ENCODE measurements at places on chromosomes 5 and 9.
A peak's percentile ranks its signal among the peaks of the same experiment; 100 is the strongest.

DNA sequence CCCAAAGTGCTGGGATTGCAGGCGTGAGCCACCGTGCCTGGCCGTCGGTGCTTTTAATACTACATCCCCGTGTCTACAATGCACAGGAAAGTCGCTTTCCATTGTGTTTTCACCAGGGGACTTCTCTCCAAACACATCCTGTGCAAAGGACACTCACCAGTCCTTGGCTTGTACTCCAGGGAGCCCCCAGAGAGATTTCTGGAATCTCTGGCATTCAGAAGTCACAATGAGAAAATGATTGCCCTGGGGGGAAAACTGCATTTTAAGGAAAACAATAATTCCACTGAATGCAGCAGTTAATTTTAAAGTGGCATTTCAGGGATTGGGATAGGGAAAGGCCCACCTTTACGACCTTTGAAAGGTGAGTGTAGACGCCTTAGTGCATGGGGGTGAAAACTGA lies 112.0 kb downstream of the ADAMTS16 start:
- DNase-seq: no peak

GRCh38 chr5:16464231-16464630 lies 1.4 kb downstream of the ZNF622 start:
- DNase-seq: no peak

GRCh38 chr5:51621156-51621555 lies 237.9 kb downstream of the ISL1 start:
- no peak for DNase-seq

- no peak for DNase-seq
Observed at GRCh38 chr5:43233946-43234345, 41.9 kb downstream of the NIM1K start.

DNA sequence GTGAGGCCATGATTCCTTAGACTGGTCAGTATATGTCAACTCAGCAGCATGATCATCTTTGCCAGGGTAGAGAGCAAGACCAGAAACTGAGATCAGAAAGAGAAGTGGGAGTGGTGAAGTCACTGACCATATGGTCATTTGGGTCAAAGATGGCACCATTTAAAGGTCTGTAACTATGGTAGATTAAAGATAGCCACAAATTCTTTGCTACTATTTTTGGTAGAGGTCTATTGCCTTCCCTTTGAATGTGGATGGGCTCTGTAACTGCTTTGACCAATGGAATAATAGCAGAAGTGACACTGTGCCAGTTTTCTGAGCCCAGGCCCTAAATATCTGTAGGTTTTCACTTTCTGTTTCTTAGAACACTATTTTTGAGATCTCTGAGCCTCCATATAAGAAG lies 117.6 kb downstream of the PCSK1 start:
- DNase-seq: no peak

- no peak for DNase-seq
Observed at GRCh38 chr5:89015409-89015808, 132.4 kb upstream of the MEF2C start.

- no peak for DNase-seq
Observed at GRCh38 chr5:32244017-32244416, 68.7 kb downstream of the MTMR12 start.

- DNase-seq: no peak
Observed at GRCh38 chr5:148808864-148809642, 17.4 kb upstream of the ADRB2 start.

DNA sequence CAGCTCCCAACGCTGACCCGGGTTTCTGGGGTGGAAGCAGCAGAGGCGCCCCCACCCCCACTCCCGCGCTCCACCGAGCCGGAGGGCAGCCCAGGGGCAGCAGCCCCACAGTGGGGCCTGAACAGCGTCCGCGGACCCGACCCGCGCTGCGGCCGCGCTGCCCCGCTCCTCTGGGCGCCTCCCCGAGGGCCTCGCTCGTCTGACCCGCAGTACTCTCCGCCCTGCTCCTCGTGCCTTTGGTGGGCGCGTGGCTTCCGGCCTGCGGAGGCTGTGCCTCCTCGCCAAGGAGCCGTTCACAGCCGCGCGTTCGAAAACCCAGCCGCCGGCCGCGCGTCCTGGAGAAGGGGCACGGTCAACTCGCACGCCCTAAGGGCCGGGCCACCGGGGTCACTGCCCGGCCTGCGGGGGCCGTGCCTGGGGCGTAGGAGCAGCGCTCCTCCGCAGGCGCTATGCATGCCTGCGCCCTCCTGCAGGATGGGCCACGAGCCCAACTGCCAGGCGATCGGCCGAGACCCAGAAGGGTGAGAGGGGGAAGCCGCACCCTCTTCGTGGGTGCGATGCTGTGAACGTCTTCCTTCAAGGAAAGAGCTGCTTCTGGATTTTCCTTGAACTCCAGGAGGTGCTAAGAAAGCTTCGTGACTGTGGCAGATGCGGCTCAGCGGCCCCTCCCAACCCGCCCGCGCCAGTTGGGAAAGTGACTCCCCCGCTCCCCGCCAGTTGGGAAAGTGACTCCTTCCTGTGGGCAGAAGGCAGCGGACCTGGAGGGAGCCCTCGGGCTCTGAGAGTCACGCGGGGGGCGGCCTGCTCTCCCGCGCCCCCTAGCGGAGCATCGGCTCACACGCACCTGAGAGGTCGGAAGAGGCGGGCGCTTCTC lies 82.7 kb downstream of the HSD17B3 start:
- no peak for DNase-seq

DNA sequence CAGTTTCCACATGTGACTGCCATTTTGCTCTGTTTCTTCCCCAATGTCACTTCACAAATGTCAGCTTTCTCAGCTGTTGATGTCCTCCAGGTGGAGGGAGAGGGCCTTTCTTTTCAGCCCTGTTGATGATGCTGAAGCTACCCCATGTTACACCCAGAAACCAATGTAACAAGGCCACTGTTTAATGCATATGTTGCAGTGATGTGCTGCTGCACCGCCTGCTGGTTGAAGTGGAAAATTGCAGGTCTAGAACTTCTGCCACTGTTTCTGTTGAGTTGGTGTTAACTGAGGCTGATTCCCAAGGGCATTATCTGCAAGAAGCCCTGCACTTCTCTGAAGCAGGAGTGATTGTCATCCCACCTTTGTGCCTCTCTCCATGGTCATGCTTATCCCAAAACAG lies 428.4 kb downstream of the KDM4C start:
- DNase-seq: peak; percentile 29

- DNase-seq: no peak
Observed at GRCh38 chr5:61329550-61330128, 2.4 kb upstream of the ZSWIM6 start.

DNA sequence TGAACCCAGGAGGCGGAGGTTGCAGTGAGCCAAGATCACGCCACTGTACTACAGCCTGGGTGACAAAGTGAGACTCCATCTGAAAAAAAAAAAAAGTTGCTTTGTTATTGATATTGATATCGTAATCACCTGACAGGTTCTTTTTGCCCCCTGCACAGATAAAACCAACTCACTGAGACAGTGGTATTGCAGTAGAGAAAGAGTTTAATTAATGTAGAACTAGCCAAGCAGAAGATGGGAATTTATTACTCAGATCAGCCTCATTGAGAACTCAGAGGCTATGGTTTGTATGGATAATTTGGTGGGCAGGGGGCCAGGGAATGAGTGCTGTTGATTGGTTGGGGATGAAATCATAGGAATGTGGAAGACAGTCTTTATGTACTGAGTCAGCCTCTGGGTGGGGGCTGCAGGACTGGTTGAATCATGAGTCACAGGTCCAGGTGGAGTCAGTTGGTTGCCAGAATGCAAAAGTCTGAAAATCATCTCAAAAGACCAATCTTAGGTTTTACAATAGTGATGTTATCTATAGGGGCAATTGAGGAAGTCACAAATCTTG lies 35.8 kb upstream of the MEGF10 start:
- peak; percentile 95 for DNase-seq

DNA sequence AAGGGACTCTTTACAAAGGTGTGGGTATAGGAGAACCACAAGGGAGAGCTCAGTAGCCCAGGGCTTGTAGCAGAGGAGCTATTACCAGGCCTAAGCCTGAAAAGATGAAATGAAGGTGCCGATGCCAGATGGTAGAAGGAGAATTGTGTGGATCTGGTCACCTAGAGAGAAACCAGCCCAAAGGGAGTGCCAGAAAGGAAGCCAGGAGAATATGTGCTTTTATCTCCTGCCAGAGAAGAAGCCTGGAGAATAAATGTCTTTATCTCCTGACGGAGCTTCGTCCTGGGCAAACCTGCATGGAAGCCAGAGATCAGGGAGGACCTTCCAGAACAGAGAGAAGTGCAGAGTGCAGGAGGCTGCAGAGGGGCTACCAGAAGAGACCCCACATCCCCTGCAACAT lies 142.6 kb downstream of the MED10 start:
- no peak for DNase-seq

GRCh38 chr5:135582099-135582781 lies 3.4 kb upstream of the CXCL14 start:
- DNase-seq: no peak

DNA sequence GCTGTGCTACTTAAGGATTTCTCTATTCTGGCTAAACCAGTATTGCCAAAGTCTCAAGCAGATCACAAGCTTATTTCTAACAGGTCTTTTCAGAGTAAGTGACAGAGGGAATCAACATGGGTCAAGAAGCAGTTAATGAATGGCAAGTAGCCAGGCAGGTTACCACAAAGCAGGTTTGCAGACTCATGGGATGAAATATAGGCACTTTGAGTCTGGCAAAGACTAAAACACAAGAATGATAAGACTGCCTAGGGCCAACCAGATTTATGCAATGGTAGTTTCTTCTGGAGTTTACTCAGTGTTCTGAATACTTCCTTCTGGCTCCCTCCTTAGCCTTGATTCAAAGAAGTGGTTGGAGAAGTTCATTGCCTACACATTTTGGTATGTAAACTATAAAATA lies 3.6 kb downstream of the HMGCS1 start:
- no peak for DNase-seq

DNA sequence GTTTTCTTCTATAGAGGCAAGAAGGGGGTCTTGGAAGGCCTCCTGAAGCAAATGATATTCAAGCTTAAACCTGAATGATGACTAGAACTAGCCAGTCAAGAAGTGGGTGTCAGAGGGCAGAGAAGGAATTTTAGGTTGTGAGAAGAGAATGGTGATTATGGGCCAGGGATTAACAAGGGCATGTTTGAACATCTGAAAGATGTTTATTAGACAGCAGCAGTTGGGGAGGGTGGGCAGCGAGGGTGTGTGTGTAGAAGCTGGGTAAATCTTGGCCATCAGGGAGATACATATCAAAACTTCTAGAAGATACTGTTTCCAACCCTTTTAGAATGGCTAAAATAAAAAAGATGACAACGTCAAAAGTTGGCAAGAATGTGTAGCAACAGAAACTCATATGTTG lies 54.5 kb downstream of the MAN2A1 start:
- no peak for DNase-seq

GRCh38 chr5:151195622-151196021 lies 28.3 kb downstream of the CCDC69 start:
- DNase-seq: no peak

DNA sequence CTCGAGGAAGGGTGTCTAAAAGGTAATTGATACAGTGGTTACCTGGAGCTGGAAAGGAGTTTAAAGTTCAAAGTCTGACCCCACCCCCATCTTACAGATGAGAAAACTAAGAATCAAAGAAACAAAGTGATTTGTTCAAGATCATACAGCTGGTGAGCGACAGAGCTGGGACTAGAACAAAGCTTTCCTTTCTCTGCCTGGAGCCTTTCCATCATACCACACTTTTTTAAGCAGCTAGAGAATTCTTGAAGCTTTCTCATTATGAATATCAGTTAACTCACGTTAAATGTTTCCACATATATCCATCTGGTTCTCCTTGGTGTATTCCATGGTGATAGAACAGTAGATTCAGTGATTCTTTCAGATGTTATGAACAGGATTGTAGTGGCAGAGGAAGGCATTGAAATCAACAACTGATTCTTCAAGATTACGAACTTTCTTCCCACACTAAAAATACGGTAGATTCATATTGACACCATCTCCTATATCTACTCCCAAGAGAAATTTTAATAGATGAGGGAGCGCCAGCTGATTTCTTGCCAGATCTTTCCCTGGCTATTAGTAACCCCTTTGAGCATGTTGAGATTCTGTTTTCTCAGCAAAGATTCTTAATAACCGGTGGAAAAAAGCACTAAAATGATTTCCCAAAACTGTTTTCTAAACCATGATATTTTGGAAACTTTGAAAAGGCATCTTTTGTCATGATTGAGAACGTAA lies 233.7 kb downstream of the ADAMTSL1 start:
- DNase-seq: no peak

GRCh38 chr9:13779106-13779505 lies 499.6 kb upstream of the MPDZ start:
- no peak for DNase-seq

- no peak for DNase-seq
Observed at GRCh38 chr9:131892162-131892707, 152.4 kb upstream of the RAPGEF1 start.

Data from brain microvascular endothelial cell (primary cell).